HEK293T (cell line): ENCODE measurements at places on chromosomes 4 and X.

DNA sequence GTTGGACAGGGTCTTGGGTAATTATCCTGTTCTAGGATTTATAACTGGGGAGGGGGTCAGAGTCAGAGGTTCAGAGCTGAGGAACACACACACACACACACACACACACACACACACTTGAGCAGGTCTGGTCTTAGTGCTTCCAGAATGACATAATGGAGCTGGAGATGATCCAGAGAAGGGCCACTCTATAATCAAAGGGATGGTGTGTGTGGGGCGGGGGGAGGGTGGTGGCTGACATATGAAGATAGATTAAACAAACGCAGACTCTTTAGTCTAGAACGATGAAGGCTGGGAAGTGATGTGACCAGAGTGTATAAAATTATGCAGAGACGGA is 434 bp upstream of the TMEM255A start:
- no peak for DNase-seq

GRCh38 chr4:85127653-85128052 is 161.2 kb upstream of the WDFY3 start:
- DNase-seq, result peak; percentile 82

- no peak for DNase-seq
These were observed 1408.0 kb downstream of the RAPGEF2 start for GRCh38 chr4:160510928-160511327.

- no peak for DNase-seq
These were observed 77.2 kb downstream of the DDIT4L start for GRCh38 chr4:100113096-100113495.
